ENCODE measurements at places on chromosomes 1 and 21.

- DNase-seq: peak; percentile 75
These were observed at the start of gene PHTF1 for GRCh38 chr1:113759333-113760101. Gene PHTF1 (minus strand): TSS chr1:113759486. CDS start chr1:113758703, 783 bp downstream.

GRCh38 chr1:53554592-53555305, 95.5 kb downstream of the DMRTB1 start:
- DNase-seq: no peak

DNA sequence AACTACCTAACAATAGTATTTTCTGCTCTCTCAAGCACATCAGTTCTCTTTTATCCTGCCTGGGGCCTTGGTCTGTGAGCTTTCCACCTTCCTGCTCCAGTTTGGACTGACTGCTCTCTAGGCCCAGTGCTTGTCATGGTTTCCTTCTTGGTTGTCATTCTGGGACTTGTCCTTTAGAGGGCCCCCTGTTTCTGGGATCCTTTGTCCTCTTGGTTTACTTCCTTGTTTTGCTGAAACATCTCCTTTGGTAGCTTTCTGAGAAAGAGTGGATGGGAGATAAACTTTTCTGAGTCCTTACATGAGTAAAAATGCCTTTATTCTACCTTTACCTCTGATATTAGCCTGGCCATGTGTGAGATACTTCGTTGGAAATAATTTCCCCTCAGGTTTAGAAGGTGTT, 4.7 kb downstream of the SLC1A7 start:
- DNase-seq: no peak

DNA sequence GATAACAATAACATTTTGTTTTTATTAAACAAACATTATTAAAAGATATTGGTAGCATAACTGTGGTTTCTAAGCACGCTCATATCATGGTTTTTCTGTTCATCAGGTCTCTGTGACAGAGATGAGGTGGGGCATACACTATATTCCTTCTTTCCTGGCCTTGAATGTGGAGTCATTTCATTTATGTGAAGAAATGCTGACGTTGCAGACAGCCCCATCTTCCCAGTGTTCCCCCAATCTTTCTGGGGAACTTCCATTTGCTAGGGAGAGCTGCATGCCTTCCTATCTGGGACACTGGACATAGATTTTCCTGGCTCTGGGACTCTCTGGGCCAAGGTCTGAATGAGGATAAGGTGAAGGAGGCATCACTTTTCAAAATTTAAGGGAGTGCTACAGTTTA, 30.4 kb downstream of the PIGM start:
- DNase-seq: no peak

DNA sequence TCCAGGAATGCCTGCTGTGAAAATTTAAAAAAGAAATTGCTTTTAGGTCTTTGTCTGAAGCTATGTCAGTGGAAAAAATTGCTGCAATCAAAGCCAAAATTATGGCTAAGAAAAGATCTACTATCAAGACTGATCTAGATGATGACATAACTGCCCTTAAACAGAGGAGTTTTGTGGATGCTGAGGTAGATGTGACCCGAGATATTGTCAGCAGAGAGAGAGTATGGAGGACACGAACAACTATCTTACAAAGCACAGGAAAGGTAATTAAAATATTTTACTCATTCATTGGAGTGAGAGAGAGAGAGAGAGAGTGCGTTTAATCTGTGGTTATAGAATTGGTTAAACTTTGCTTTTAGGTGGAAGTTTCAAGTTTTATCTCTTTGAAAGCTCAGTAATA, 20.0 kb downstream of the CDC73 start:
- DNase-seq: no peak

DNA sequence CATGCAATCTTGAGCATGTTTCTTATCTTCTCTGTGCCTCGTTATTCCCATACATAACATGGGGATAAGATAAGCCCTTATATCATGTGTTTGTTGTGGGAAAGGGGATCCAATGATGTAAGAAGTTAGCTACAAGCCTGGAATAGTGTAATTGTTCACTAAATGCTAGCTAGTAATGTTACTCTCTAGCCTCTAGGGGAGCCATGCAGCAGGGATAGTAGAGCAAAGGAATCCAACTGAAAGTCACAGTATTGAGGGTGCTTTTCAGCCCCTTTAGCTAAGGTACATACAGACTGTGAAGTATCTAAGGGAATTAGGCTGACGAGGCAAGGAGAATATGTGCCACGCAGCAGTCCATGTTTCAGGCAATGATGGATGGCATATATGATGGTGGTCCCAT, 46.9 kb downstream of the IL23R start:
- DNase-seq: peak; percentile 22

- no peak for DNase-seq
These were observed 12.0 kb upstream of the GIPC2 start for GRCh38 chr1:78033797-78034172.

- no peak for DNase-seq
These were observed 34.0 kb upstream of the BACE2 start for GRCh38 chr21:41133874-41134522.
